ENCODE measurements at places on chromosomes 6 and 20.

DNA sequence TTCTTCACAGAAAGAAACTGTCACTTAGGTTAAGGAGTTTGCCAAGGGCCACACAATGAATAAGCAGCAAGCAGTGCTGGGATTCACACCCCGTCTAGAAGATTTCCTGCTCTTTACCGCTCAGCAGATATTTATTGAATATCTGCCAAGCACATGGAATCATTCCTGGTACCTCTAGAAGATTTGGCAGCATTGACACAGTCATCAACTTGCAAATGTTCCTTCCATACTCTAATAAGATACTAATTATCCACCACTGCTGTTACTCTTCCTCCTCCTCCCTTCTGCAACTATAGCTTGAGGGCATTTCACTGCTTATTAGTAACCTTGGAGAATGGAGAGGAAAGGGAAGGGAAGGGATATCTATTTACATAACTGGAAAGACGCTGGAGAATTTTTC lies 13.0 kb downstream of the MOXD1 start:
- no peak for DNase-seq

DNA sequence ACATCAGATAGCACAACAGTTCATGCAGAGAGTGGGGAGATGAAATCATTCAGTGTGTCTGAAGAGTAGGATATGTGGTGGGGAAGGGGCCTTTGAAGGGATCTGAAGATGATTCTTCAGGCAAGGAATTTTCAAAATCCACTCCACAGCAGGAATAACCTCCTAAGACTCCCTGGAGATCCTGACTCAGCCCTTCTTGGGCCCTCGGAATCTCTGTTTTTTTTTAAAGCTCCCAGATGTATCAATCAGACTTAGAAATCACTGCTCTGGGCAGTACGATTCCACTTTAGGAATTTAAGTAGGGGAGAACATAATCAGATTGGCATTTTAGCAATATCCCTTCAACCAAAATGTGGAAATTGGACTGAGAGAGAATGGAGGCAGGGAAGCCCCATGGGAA lies 55.5 kb downstream of the RIOK1 start:
- DNase-seq, result no peak

DNA sequence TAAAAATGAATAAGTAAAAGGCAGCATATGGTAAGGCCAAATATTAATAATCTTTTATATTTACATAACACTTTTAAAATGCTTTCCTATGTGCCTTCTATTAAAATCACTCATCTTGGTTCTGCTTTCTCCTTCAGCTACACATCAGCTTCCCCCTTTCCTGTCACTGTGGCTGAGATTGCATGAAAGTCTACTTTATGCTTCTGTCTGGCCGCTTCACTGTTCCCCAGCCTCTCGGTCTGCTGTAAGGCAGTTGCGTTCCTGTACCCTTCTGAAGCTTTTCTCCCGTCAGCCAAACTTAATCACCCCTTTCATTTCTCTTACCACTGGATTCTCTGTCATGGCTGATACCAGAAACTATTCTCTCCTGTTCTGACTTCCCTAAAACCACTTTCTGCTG lies 34.6 kb downstream of the SOX4 start:
- no peak for DNase-seq

DNA sequence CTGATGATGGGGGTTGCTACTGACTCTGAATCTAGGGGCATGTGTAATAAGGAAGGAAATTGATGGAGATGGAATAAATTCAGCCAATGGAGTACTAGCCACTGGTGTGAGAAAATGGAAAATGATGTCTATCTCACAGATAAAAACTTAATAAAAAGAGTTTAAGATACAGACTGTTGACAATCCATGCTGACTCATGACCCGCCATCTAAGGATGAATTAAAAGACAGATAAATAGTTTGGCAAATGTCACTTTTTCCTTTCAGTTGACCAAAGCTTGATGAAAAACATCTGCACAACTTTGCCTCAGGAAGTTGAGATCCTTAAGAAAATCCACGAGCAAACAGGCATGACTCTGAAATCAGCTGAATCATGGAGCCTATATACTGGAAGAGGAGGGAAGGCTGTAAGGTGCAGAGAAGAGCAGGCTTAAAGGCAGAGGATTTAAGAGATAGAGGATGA lies 82.6 kb upstream of the BMP5 start:
- no peak for DNase-seq

GRCh38 chr6:63571361-63572043 lies 778 bp upstream of the LOC128125822 start:
- DNase-seq, result no peak

DNA sequence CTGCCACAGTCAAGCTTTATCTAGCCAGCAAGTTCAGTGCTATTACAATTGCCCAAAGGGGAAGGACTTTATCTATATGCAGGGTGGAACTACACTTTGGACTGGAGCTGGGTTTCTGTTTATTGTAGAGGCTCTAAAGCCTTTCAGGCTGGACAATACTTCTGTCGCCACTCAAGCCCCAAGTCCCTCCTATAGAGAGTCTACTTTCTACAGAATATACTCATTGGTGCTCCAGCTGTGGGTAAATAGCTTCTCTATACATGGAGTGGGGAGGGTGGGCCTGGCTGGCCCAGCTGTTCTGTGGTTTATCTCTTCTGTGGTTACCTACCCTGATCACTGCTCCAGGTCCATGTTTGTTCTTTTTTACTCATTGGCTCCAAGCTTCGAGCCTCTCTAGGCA lies 151.8 kb upstream of the MYLIP start:
- DNase-seq, result no peak

DNA sequence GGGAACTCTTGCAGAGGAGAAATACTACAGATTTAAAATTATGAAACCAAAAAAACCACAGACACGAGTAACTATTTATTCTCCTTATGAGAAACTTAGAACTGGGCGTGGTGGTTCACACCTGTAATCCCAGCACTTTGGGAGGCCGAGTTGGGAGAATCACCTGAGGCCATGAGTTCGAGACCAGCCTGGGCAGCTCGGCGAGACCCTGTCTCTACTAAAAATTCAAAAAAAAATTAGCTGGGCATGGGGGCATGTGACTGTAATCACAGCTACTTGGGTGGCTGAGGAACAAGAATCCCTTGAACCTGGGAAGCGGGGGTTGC lies 36.8 kb downstream of the SSR1 start:
- no peak for DNase-seq

- DNase-seq, result no peak
Observed at GRCh38 chr6:102204351-102204750, 810.8 kb downstream of the GRIK2 start.

DNA sequence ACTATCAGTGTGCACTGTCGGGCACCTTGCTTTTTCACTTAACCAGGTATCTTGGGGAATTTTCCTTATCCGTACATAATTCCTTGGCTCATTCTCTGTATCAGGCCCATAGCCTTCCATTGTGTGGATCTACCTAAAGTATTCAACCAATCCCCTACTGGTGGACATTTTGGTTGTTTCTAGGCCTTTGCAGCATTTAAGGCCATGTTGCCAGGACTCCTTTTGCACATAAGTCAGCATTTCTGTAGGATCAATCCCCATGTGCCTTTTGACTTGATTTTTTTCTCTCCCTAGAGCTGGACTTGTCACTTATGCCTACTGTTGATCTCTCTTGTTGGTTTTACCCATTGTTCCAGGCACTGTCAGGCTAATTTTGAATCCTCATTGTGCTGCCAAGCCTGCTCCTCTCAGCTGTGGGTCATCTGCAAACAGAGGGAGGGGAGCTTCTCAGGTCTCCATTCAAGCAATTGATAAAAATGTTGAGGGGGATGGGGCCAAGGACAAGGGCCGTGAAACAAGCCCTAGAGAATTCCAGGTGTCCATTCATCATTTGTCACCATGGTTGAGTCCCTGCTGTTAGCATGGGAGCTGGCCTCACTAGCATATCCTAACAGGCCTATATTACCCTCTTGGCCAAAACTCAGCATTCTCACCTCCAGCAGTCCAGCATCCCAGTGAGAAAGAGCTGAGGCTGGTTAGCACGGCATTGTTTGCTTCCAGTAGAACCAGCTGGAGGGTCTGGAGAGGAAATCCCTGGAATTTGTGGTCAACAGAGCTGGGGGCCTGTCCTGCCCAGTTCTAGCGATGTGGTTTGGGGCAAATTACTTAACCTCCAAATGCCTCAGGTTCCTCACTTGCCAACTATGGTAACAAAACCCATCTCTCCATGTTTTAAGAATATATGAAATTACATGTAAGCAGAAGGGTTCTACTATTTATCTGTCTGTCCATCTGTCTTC lies 178.4 kb downstream of the MRPL14 start:
- DNase-seq, result peak; percentile 15

- peak; percentile 11 for DNase-seq
Observed at GRCh38 chr20:39195582-39196021, 233.5 kb downstream of the DHX35 start.

DNA sequence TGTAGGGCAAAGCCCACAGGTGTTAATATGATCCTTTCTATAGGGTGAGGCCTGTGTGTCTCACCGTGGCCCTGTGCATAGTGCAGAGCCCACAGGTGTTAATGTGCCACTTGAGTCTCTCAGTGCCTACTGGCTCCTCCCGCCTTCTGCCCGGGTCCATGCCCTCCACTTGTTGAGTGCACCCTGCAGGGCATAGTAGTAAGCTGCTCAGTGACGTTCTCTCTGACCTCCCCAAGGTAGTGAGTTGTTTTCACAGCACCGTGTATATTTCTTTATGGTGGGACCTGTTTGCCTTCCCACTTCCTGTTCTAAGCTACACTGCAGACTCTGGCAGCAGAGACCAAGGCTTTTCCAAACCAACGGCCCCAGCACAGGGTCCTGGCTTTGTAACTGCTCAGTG lies 64.5 kb upstream of the SLC22A1 start:
- DNase-seq, result no peak

DNA sequence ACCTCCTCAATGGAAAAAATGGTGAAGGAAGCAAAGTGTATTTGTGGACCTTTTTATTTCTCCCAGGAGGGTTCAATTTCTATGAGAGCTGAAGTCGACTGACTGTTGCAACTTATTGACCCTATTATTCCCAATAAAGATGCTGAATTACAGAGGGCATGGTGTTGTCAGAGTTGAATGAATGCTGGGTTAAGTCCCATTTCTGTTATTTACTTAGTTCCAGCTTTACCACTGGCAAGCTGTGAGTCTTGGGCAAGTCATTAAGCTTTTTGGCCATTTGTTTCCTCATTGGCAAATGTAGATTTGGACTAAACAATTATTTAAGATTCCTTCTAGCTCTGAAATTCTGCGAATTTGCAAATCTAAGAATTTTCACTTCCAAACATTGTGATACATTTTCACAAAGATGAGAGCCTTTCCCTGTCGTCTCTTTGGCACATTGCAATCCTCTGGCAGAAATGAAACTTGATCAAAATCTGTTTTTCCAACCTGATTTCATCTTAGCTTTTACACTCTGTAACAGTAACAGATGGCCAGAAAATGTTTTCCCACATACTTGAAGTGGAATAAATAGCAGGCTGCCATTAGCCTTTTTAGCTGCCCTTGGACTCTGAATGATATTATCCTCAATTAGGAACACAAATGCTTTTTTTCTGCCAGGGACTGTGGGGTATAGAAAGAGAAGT lies 21.3 kb downstream of the BLTP3A start:
- no peak for DNase-seq

- DNase-seq, result no peak
Observed at GRCh38 chr20:55070001-55070400, 594.6 kb downstream of the DOK5 start.

- DNase-seq, result no peak
Observed at GRCh38 chr20:20759132-20759531, 46.7 kb upstream of the RALGAPA2 start.

GRCh38 chr6:165692106-165692653 lies 29.1 kb upstream of the PDE10A start:
- no peak for DNase-seq

GRCh38 chr6:134058622-134059366 lies 6.4 kb upstream of the SLC2A12 start:
- no peak for DNase-seq

GRCh38 chr6:25002326-25003091 lies 66.7 kb upstream of the RIPOR2 start:
- no peak for DNase-seq

DNA sequence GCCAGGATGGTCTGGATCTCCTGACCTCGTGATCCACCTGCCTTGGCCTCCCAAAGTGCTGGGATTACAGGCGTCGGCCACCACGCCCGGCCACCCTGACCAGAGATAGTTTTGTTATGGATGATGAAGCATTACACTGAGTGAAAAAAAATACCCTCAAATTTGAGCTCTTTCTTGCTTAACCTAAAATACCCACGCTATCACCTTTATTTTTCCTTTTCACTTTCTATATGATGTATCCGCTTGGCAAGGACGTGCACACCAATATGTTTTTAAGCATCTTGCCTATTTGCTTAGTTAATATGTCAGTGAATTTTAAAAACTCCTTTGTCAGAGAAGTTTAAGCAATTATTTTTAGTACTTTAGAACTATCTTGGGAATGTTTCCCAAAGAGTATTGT lies 150.4 kb downstream of the INSM1 start:
- DNase-seq, result no peak

DNA sequence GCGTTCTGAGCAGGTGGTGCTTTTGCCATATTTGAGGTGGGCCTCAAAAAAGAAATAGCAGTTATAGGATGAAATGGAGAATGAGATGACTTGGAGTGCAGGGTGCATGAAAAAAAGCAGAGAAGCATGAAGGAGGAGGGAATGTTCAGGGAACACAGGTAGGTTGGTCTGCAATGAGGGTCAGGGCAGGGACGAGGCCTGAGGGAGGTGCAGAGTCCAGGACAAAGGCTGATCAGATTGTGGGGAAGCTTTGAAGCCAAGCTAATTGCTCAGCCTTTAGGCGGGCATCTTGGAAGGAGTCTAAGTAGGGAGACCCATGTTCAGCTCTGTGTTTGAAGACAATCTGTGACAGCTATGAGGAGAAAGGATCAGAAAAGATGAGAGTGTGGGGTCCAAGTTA lies 12.0 kb downstream of the TRAM2 start:
- DNase-seq, result peak; percentile 36

DNA sequence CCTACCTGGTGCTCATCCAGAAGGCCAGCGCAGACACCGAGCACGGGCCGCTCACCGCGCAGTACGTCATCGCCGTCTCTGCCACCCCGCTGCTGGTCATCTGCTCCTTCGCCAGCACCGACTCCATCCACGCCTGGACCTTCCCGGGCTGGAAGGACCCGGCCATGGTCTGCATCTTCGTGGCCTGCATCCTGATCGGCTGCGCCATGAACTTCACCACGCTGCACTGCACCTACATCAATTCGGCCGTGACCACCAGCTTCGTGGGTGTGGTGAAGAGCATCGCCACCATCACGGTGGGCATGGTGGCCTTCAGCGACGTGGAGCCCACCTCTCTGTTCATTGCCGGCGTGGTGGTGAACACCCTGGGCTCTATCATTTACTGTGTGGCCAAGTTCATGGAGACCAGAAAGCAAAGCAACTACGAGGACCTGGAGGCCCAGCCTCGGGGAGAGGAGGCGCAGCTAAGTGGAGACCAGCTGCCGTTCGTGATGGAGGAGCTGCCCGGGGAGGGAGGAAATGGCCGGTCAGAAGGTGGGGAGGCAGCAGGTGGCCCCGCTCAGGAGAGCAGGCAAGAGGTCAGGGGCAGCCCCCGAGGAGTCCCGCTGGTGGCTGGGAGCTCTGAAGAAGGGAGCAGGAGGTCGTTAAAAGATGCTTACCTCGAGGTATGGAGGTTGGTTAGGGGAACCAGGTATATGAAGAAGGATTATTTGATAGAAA lies 2.0 kb downstream of the SLC35D3 start:
- no peak for DNase-seq

- peak; percentile 24 for DNase-seq
Observed at GRCh38 chr6:160347259-160348222, 637 bp upstream of the SLC22A3 start.

All from ELF-1 (cell line).